ENCODE measurements at places on chromosomes 16 and 17.
A peak's percentile ranks its signal among the peaks of the same experiment; 100 is the strongest.

DNA sequence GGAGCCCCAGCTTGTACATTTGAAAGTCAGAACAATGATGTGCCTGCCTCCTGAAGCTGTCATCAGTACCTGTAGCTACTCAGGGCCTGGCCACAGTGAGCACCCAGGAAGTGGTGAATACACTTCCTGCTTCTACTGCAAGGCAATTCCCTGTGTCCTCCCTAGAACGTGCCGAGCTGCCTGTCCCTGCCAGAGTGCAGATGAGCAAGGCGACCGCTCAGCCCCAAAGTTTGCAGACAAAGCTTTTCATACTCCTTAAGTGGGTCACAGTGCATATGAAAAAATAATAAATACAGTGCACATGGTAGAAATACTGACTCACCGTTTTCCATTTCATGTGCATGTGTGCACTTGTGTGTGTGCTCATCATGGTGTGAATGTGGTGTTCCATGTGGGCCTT lies 77.3 kb downstream of the MPRIP start:
- peak; percentile 45 for DNase-seq

GRCh38 chr16:50467943-50468748 lies 80.0 kb upstream of the NKD1 start:
- no peak for DNase-seq

DNA sequence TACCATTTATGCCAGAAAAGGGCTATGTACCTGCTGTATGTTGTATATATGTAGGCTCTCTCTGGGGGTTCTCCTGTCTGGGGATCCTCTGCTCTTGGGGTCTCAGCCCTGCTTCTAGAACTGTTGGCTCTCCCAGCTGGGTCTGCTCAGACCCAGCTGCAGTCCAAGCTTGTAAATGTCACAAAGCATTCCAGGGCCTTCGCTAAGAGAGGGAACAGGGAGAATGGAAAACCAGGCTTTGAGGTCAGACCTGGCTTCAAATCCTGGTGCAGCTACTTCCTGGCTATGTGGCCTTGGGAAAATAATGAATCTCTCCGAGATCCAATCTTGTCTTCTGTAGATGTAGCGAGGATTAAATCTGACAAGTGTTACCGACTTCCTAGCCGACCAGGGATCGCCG lies 44.0 kb downstream of the NLRP1 start:
- DNase-seq, result no peak

GRCh38 chr16:83272843-83273242 lies 534.9 kb upstream of the HSBP1 start:
- no peak for DNase-seq

- no peak for DNase-seq
Observed at GRCh38 chr17:75688209-75688825, 21.2 kb downstream of the SAP30BP start.

DNA sequence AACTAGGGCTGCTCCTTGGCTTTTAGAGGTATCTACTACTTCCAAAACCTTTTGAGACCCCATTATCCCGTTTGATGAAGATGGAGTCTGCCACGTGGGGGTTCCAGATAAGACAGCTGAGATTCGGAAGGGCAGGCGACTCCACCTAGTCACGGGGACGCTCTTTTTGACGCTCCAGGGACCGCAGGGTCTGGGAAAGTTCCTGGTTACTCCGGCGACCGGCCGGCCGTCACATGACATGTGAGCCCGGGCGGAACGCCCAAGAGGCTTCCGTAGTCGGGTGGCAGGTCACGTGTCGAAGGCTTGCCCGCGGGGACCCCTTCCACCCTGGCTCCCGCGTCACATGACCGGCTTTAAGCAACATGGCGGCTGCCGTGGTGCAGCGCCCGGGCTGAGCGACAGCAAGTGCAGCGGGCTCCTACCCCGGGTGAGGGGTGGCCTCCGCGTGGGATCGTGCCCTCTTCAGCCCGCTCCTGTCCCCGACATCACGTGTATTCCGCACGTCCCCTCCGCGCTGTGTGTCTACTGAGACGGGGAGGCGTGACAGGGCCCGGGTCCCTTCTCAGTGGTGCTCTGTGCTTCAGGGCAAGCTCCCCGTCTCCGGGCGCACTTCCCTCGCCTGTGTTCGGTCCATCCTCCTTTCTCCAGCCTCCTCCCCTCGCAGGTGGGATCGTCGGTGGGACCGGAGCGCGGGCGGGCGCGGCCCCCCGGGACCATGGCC lies at the start of gene SPNS1:
Gene SPNS1, plus strand, starts transcription at position 342 of the 721 bp plus-strand sequence. Its CDS starts 374 bp downstream, at position 716.
- peak; percentile 92 for DNase-seq

DNA sequence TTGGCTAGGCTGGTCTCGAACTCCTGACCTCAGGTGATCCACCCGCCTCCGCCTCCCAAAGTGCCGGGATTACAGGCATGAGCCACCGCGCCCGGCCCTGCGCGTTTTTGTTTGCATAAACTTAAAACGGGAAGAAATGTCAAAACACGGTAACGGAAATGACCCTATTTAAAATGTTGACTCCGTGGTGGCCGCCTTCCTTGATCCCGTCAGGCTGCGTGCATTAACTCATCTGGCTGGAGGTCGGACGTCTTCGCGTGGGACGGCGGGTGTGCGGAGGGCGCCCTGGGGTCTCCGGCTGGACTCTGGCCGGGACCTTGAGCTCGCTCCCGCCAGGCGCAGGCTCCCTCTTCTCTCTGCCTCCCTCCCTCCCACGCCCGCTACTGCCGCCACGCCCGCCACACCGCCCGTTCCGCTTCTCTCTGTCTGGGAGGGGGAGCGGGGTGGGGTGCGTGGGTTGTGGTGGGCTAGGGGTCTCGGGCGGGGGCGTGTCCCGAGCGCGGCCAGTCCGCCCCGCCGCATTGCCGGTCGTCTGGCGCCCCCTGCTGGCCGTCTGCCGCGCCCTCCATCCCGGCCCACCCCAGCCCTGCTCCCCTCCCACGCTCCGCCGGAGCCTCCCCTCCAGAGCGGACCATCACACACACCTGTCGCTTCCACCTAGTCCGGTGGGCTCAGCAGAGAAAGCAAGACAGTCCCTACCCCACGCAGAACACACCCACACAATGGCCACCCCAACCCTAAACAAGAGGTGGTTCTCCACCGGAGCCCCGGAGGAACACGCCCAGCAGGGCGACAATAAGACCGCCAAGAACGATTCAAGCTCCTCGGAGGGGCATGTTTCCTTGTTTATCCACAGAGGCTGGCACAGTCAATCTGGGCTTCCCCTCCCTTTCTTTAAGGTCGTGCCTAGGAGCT lies 1.2 kb upstream of the CCDC42 start:
- DNase-seq, result peak; percentile 73

DNA sequence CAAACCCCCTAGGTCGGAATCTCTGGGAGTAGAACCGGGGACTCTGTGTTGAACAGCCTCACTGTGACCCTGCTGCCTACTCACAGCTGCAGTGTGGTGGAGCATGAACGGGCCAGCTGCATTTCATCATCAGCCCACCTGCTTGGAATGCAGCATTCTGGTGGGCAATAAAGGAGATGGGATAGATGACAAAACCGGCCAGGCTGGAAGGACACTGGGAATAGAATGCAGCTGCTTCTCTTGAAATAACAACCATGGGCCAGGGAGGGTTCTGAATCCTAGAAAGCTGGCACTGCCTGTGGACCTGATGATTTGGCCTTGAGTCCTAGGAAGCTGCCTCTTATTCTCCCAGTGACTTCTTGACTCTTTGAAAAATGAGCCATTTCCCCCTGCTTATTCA lies 23.5 kb downstream of the CFAP97D1 start:
- DNase-seq, result no peak

GRCh38 chr16:81586977-81587625 lies 142.5 kb downstream of the CMIP start:
- no peak for DNase-seq

GRCh38 chr17:34562387-34562786 lies 17.0 kb upstream of the TMEM132E start:
- no peak for DNase-seq

- no peak for DNase-seq
Observed at GRCh38 chr16:55481023-55481422, 2.0 kb downstream of the MMP2 start.

DNA sequence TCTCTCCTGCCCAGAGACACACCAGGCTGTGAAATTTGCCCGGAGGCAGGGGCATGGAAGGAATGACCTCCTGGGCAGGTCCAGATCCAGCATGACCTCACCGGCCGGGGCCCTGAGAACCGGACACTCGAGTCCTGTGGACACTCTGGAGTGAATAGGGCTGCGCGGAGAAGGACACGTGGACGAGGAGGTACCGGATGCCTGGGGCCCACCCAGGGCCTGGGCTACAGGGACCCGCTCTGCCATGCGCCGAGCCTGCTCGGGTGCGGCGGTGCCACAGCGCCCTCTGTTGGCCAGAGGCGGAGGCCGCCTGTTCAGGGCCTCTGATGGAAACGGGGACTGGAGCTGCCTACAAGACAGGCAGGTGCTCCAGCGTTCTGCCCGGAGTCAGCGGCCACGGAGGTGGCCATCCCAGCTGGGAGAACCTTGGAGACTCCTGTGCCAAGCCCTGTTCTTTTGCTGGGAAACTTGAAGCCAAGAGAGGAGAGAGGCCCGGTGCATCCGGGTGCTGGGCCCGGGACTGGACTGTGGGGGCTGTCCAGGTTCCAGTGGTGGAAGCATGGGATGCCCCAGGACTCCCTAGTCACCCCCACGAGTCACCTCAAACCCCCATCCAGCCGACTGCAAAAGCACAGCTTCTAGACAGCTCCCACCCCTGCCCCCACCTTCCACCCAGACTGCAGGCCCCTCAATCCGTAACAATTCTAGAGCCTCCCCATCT lies 19.3 kb upstream of the NXPH3 start:
- peak; percentile 73 for DNase-seq

DNA sequence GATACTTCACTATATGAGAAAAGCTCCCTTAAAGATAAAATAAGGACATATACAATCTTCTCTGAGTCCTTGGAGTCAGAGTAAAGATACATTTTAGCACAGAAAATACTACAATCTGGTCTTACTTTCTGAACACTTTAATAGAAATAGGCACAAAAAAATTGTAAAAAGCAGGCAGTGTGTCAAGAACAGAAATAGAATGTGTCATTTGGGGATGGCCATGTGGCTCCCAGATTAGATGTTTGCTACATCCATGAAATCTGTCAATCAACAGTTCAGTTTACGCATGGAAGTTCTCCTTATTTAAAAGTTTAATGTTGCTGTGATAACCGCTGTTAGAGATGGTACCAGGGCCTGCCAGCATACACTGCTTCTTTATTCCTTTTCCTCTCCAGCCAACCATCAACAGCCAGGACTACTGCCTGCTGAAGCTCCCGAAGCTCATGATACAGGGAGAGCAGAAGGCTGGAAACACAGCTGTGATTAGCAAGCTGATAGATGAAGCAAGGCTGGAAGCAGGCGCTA lies 278.5 kb downstream of the CEP112 start:
- no peak for DNase-seq

GRCh38 chr16:57503366-57503765 lies 17.1 kb upstream of the DOK4 start:
- DNase-seq, result no peak

GRCh38 chr16:21226749-21227148 lies 6.8 kb upstream of the ANKS4B start:
- DNase-seq, result no peak

- DNase-seq, result no peak
Observed at GRCh38 chr17:79618383-79619067, 7.7 kb upstream of the RBFOX3 start.

DNA sequence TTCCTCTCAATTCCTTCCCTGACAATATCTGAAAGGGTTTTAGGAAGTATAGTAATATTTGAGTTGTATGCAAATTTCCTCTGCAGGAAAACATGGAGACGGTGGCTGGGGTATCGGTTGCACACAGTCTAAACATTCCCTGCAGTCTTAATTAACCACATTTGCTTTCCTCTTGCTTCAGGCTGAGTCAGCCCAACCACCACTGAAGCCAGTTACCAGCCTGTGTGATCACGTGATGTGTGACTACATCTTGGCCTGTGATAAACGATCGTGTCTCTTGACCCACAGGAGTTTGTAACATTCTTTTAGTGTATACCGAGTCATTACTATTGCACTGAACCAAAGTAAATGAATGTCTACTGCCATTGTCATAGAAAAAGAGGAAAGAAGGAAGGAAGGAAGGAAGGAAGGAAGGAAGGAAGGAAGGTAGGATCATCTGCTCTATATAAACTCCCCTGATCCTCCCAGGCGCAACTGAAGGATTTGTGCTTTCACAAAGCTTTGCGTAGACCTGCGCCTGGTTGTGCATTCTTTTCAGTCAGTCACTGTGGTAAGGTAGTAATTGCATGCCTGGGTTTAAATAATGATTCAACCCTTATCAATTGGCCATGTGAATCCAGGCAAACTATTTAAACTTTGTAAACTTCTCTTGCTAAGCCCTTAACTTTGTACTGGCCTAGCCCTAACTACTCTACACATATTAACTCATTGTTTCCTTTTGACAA lies 280.6 kb upstream of the SALL1 start:
- DNase-seq, result no peak

GRCh38 chr17:50219939-50220465 lies 18.6 kb upstream of the COL1A1 start:
- DNase-seq, result no peak

DNA sequence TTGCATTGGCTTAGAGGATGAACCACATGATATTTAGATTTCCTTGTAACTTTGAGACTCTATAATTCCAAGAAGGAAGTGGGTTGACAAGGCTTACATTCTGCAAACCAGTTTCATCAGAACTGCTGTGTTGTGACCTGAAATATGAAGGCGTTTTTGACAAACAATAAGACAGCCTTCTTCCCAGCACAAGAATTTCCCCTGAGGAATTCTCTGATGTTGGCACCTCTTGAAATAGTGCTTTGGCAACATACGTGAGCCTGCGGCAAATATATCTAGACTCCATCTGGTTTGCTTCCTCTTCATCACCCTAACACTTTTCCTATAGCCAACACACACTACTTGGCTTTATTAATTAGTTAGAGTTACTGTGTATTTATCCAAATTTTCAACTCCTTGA lies 585.5 kb upstream of the SOX9 start:
- DNase-seq, result no peak

DNA sequence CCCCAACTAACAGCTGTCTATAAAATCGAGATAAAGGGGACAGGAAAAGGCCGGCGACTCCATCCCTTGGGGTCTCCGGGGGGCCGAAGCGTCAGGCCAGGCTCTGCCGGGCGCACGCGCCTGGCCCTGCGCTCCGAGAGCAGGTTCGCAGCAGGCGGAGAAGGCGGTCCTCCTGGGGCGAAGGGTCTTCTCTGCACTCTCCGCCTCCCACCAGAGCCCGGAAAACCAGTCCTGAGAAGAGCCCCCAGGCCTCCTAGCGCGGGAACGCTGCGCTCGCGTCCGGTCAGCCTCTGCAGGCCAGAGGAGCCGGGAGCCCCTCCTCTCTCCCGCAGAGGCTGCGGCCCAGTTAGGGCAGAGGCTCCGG lies 5.1 kb downstream of the FOXF1 start:
- no peak for DNase-seq

GRCh38 chr16:66364959-66365306 lies 1.6 kb upstream of the CDH5 start:
- DNase-seq, result no peak

GRCh38 chr16:11014136-11014535 lies 69.8 kb downstream of the CLEC16A start:
- DNase-seq, result no peak

DNA sequence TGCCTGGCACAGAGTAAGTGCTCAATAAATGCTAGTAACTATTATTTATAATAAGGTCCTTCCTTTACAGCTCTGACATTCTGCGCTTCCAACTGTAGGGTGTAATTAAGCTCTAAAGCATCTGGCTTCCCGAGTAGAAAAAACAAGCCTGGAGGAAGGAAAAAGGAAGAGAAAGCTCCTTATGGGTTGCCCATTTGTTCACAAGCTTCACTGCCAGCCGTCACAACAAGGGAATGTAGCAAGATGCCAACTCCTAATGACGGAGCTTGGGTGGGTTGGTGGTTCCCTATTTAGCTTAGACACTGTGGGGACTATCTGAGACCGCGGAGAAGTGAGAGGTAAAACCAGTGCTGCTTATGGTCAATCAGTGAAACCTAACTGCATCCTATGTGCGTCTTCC lies 7.3 kb upstream of the RPRML start:
- no peak for DNase-seq

Measured in stimulated activated CD4-positive, alpha-beta T cell treated with anti-CD3 and anti-CD28 coated beads, Interleukin-12 subunit alpha, Interleukin-12 subunit beta, amount 100 ng/mL, for 24 hours (primary cell).